ENCODE measurements at places on chromosomes 7 and 10. TPM values are rescaled to one million over a fixed set of nuclear protein-coding genes. Genes with fewer than 3 reads are reported as not detected.

DNA sequence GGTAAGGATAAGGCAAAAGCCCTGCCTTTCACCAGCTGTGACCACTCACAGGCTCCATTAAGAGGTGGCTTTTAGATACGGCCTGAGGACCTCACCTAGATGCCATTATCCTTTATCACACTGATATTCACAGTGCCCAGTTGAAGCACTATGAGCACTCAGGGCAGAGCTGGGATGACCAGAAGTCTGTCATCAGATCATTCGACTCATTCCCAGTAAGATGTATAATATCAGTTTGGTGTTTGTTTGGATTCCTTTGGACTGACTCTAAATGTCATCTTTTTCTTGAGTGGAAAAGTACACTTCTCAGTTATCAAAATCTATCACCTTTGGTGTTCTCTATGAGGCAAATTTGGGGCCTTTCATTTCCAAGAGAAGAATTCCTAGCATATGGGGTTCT is 18.7 kb downstream of the CCDC136 start:
- DNase-seq = no peak

DNA sequence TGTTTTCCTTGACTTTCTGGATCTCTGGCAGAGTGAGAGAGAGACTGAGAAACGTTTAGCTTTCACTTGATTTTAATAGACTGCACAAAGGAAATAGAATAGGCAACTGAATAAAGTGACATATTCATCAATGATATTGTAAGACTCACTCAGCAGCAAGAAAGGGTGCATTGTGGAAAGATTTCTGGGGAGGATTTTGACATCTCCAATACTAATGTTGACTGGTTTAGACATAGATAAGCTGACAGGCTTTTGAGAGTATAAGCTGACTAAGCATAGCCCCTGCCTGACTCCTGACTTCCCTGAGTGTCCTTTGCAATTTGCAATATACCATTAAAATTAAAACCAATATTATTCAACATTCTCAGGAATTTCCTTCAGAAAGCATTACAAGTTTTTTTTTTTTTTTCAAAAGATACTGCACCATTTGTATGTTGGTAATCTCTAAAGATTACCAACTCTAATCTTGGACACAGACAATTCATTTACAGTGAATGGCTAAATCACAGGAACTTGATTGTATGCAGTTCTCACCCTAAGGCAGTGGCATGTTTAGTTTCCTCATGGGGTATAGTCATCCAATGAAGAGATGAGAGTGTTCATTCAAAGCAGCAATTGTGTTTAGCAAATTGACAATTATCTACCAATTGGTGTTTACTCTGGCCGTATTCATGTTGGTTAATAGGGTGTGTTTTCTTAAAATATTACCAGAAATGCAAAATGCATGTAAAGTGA is 325.6 kb downstream of the SORCS3 start:
- no peak for DNase-seq

- no peak for DNase-seq
Observed at GRCh38 chr10:490891-491571, 198.4 kb downstream of the DIP2C start.

- DNase-seq = no peak
Observed at GRCh38 chr10:16518822-16519221, 2.9 kb downstream of the C1QL3 start.

DNA sequence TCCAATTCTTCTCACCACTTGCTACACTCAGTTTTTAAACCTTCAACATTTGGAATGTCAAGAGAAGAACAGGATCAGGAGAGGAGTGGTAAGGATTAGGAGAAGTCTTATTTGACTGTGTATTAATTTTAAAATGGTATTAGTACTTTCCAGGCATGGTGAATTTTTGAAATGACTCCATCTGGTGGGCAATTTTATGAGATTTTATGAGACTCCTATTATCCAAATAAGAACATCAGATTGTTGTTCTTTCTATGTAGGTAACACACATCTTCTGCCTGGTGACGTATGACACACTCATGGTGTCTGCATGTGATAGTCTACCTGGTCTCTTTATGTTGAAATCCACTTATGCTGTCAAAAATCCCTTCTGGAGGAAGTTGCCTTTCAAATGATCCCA is 51.0 kb downstream of the SLC13A1 start:
- no peak for DNase-seq

- DNase-seq = no peak
Observed at GRCh38 chr7:6269527-6269926, 2.9 kb downstream of the CYTH3 start.

- DNase-seq = no peak
Observed at GRCh38 chr7:44729949-44730590, 18.6 kb upstream of the ZMIZ2 start.

ADCYAP1R1 gene
- 8.7 TPM for total RNA-seq

CCL24 gene
- not detected for total RNA-seq

Measured in WTC11 (cell line).